ENCODE measurements at places on chromosomes 1 and 21.

GRCh38 chr1:3863231-3863935 is 6.1 kb downstream of the DFFB start:
- DNase-seq, result no peak

- DNase-seq, result no peak
Measured at GRCh38 chr1:113941245-113941559, 12.1 kb downstream of the HIPK1 start.

- DNase-seq, result no peak
Measured at GRCh38 chr21:35508139-35508888, 459.2 kb upstream of the RUNX1 start.

DNA sequence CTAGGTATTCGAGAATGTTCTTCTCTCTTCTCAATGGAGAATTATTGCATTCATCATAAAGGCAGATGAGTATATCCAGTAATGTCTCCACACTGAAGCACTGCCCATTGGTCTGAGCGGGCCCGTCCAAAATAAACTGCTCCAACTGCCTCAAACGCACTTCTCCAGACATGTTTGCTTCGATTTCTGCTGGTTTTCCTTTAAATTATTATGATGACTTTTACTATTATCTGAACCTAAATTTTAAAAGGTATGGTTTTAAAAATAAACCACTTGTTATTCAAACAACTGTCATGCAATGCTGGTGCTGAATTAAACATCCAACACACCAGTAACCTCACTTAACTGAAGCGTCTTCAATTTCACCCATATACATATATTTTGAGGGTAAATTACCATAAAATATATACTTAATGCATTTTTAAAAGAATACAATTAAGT is 1.3 kb downstream of the CDC42BPA start:
- no peak for DNase-seq

GRCh38 chr21:45969921-45970673 is 11.5 kb upstream of the COL6A1 start:
- DNase-seq, result no peak

DNA sequence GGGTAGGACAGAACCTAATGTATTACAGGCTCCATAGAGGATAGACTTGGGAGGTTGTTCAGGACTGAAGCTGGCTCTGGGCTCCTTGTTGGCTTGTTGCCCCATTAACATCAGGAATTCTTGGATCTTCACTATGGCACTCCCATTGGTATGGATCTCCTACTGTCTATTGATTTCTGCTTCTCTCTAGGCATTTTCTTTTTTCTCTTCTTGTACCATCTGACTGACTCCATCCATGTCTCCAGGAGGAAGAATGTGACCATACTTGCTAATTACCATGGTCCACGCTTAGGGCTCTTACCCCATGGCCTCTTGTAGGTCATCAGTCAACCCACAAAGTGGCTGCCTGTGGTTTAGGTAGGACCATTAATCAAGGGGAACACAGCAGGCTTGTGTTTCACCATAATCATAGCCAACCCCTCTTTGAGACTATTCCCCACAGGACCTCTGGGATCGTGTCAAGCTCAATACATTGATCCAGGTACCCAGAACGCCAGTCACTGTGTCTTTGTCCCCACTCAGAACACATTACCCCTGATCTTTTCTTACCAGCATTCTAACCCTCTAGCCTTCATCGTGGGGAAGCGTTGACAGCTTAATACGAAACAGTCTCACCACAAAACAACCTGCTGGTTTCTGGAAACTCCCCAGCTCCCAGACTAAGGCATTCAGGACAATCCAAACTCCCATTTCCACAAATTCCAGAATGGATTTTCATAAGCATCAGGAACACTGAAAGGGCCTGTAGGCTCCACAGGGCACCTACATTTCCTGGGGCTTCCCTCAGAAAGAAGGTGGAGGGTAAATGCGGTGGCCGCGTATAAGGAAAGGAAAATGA is 97.1 kb downstream of the ETS2 start:
- no peak for DNase-seq

GRCh38 chr21:39006571-39007311 is 176.5 kb downstream of the PSMG1 start:
- DNase-seq, result no peak

DNA sequence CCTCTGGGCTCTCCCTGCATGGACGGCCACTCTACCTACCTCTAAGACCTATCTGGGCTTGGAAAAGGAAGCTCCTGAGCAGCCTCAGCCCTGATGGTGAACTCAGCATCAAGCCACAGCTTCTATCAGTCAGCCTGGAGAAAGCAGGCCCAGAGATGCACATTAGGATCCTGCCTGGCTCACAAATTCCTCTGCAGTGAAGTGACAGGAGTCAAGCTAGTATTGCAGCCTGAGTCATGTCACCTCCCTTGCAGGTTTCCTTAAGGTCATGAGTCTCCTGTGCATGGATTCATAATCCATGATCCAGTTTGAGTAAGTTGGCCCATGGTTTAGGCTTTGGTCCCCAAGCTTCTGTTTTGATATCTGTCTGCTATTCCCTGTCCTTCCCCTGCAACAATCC is 37.9 kb upstream of the DUSP10 start:
- no peak for DNase-seq

- no peak for DNase-seq
Measured at GRCh38 chr1:248861616-248862015, 2.7 kb upstream of the ZNF692 start.

DNA sequence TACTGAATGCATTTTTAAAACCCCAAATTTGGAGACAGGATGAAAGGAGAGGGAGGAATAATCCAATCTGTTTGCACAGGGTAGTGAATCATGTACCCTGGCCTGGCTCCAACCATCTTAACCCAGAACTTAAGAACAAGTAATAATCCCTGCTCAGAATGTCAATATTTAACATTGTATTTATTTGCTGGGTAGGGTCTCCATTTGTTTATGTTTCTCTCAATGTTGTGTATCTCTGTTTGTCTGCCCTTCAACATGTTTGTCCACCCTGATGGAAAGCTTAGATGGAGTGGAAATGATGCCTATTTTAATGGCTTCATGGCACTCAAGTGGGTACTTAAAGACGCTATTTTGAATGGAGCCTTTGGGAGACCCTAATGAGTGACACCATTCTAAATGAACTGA is 54.4 kb upstream of the CDC42BPA start:
- DNase-seq, result no peak

- no peak for DNase-seq
Measured at GRCh38 chr1:225225681-225226080, 202.2 kb downstream of the LBR start.

DNA sequence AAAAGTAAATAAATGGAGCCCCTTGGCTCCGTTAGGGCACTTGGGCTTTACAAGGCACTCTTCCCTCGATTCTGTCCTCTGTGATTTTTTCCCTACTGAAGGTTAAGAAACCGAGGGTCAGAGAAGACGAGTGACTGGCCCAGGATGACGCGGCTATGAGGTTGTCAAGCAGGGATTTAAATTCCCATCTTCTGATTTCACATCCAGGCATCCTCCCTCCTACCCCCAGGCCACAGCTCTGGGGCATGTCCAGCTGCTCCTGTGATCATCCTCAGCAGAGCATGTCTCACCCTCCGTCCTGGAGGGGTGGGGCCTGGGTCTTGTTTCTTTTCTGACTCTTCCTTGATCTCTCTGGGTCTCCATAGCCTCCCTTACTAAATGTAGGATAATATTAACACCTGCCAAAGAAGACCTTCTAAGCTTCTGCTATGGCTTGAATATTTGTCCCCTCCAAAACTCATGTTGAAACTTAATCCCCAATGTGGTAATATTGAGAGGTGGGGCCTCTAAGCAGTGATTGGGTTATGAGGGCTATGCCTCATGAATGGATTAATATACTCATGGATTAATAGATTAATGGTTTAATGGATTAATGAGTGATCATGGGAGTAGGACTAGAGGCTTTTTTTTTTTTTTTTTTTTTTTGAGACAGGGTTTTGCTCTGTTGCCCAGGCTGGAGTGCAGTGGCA is 4.6 kb downstream of the CRYBG2 start:
- no peak for DNase-seq

DNA sequence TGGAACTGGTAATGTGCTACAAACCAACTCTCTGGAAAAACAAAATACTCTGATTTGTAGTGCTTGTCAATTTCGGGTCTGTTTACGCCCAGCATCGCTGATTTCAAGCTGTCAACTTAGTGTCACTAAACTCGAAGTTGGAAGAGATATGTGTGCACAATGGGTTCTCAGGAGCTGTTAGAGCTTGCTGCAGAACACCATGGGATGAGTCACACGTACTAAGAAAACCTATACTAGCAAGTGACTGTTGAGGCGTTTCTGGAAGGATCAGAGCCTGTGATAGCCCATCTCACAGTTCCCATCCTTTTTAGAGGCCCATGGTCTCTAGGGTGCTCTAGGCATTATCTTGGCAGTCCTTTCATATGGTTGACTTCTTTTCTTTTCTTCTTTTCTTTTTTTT is 14.3 kb downstream of the GMEB1 start:
- no peak for DNase-seq

- DNase-seq, result no peak
Measured at GRCh38 chr1:75690547-75690946, 34.0 kb upstream of the ACADM start.

DNA sequence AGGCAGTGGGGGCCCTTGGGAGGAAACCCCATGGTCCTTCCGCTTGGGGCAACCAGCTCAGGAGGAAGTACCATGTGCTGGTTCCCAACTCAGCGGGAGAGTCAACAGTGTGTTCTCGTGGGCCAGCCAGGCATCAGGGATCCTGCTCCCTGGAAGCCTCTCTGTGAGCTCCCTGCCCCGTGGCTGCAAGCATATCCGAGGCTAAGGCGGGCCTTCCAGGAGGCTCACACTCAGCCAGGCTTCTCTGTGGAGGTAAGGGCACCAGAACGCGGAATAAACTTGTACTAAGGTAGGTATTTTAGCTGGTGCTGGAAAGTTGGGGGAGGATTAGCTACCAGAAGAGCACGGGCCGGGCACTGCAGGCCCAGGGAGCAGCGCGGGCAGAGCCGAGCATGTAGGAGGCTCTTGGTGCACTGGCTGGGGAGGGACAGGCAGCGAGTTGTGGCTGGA is 74.7 kb upstream of the POU3F1 start:
- DNase-seq, result no peak

DNA sequence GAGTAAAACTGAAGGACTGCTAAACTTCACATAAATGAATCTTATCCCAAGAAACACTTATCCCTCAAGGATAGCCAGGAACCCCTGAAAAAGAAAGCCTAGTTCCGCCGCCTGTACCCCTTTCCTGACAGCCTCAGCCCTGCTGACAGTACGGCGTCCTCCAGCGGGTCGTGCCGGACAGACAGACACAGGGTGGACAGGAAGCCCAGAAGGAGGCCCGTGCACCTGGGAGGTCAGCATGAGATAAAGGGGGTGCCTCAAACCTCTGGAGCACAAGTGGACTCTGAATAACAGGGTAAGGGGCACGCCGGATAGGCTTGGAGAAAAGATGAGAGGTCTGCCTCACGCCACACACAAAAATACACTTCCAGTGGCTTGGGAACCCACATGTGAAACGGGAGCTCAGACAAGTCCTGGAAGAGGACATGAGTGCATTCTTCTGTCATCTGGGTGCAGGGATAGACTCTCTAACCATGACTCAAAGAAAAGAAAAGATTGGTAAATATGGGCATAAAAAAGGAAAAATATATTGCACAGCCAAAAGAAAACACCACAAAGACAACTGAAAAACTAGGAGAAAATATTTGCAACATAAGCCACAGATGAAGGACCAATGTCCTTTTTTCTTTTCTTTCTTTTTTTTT is 17.3 kb upstream of the ADARB1 start:
- no peak for DNase-seq

GRCh38 chr21:46054031-46054430 is 43.9 kb upstream of the COL6A2 start:
- DNase-seq, result no peak

GRCh38 chr1:185565302-185565701 is 168.9 kb upstream of the HMCN1 start:
- DNase-seq, result no peak

DNA sequence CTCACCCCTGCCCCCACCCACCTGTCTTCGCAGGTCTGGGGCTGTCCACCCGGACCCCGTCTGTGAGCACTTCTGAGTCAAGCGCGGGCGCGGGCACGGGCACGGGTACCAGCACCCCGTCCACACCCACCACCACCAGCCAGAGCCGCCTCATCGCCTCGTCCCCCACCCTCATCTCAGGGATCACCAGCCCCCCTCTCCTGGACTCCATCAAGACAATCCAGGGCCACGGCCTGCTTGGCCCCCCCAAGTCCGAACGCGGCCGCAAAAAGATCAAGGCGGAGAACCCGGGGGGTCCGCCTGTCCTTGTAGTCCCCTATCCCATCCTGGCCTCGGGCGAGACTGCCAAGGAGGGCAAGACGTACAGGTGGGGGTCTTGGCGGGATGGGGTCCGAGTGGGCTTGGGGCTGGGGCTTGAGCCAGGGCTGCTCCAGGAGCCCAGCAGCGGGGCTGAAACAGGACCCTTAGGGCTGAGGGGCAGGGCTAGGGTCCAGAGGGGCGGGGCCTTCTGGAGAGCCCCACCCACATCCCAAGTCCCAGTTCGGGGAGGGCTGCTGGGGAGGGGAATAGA is 23.9 kb downstream of the ZNF362 start:
- no peak for DNase-seq

GRCh38 chr1:217230412-217230811 is 400.5 kb downstream of the GPATCH2 start:
- DNase-seq, result no peak

DNA sequence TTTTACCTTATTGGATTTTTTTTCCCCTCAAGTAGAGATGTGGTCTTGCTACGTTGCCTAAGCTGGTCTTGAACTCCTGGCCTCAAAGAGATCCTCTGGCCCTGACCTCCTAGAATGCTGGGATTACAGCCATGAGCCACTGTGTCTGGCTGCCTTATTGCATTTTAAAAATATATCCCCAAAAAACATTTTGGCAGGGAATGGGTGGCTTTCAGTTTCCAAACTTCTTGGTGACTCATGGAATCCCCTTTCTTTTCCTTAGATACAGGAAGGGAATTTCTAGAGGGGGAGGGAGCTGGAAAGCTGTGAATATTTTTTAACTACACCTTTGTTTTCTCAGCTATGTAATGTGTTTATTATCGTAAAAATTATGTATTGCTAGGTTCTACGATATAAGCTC is 73.3 kb downstream of the SNRPE start:
- DNase-seq, result no peak

DNA sequence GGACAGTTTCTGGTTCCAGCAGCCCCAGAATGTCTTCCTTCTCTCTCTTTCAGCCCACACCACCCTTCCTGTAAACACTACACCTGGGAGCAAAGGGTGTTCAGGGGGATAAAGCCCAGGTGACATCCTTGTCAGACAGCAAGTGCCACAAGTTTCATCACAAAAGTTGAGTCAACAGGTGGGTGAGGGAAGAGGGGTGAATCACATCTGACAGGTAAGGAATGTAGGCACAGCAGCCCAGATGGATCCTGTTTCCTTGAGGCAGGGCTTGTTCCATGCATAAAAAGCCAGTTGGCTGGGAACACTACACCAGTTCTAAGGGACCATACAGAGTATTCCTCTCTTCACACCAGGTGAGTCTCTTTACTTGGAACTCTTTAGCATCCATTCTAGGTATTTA is at the start of gene SPRR1B:
SPRR1B (plus strand) TSS at position 309 of the 400 bp plus-strand sequence. CDS start 1,143 bp downstream, outside the sequence.
- DNase-seq, result no peak

- DNase-seq, result no peak
Measured at GRCh38 chr1:209802117-209802779, 3.7 kb downstream of the IRF6 start.

GRCh38 chr1:175530183-175530582 is 213.2 kb downstream of the TNR start:
- no peak for DNase-seq

GRCh38 chr1:207913951-207914350 is 3.0 kb upstream of the CD34 start:
- no peak for DNase-seq

- DNase-seq, result no peak
Measured at GRCh38 chr1:9733160-9733789, 81.7 kb downstream of the PIK3CD start.

- DNase-seq, result no peak
Measured at GRCh38 chr1:206521127-206521526, 13.8 kb downstream of the RASSF5 start.

- DNase-seq, result no peak
Measured at GRCh38 chr1:92953491-92953890, 7.8 kb downstream of the DIPK1A start.

Measured in cortex of kidney (tissue), 1 donor.